ENCODE measurements at places on chromosomes 5 and 9. TPM values are rescaled to one million over a fixed set of nuclear protein-coding genes. Genes with fewer than 3 reads are reported as not detected.
A peak's percentile ranks its signal among the peaks of the same experiment; 100 is the strongest.

GRCh38 chr5:3142261-3143027 lies 391.0 kb upstream of the IRX2 start:
- no peak for DNase-seq

- no peak for DNase-seq
Observed at GRCh38 chr5:154087260-154087659, 48.5 kb downstream of the MFAP3 start.

The CYLC2 gene
- polyA plus RNA-seq: not detected

- DNase-seq: no peak
Observed at GRCh38 chr9:81824802-81825730, 103.2 kb upstream of the SPATA31D4 start.

The FBP2 gene
- polyA plus RNA-seq: 0.25 TPM

DNA sequence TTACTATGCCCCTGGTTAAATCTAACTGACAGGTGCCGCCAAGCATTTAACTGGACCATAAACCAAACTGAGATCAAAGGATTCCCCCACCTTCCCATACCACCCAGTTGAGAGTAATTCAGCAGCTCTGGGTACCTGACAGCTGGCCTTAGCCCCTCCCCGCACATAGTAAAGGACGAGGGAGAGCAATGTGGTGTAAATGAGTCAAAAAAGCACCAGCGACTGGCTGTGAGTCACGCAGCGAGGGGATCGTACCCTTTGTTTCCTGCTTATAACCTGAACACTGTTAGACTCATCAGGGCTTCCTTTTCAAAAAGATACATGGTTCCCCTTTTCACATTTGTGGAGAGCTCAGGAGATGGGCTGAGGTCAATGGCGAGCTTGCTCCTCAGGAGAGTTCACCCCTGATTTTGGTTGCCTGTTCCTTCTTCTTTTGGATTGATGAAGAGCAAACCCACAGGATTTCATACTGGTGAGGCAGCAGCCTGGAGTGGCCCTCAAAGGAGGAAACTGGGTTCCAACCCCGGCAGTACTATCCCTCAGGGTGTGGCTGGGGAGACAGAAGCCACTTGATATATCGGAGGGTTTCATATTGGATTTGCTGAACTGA lies 71.5 kb downstream of the ANKRD33B start:
- DNase-seq: no peak

The FCN1 gene
- 0.55 TPM for polyA plus RNA-seq

DNA sequence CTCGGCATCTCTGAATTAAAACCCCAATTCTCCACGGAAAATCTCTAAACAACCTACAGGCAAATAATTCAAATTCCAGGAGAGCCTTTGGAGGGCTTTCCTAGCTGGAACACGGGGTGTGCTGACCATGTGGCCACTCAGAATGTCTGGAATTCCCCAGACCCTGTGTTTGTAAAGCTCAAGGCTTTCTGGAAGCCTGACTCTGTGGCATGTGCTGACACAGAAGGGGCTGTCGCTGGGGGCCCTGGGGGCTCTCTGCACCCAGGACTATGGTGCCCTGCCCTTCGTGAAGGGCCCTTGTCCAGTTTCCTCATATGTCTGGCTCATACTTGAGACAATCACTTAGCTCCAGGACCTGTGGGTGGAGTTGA lies 29.0 kb upstream of the BOD1 start:
- DNase-seq: no peak

The PCDHGA7 gene
- polyA plus RNA-seq: 0.69 TPM

- no peak for DNase-seq
Observed at GRCh38 chr5:142495531-142495930, 170.7 kb upstream of the SPRY4 start.

DNA sequence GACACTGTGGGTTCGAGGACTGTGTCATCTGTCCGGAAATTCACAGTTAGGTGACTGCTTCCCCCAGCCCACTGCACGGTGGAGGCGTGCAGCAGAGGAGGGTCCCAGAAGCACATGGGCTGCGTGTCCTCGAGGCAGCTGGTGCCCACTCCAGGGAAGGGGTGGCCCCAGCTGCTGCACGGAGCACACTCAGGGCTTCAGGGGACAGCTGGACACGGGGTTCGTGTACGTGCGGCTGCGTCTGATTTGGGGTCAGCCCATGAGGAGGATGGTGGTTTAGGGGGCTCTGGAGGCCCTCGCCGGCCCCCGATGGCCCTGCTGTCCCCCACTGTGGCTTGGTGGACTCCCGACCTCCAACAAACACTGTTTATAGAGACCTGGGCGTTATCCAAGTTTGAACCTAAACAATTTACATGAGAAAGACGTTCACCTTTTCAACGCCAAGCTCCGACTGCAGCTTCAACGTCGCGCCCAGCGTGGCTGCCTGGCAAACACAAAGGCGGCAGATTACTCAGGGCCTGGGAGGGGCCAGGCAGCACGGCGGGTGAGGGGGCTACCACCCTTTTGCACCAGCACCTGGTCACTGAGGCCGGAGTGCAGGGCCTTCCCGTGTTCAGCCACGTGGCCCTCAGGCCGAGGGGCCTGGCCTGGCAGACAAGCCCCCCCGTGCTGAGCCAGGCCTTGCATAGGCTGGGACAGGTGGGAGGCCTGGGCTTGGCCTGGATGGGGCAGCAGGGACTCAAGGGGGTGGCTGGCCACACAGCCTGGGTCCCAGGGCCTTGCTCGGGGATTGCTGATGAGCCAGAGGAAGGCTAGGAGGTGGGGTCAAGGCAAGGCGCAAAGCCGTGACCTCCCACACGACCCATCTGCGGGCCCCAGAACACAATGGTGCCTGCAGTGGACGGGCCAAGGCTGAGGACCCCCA lies 55.2 kb downstream of the EXD3 start:
- DNase-seq: no peak

GRCh38 chr5:3509290-3509689 lies 86.3 kb upstream of the IRX1 start:
- DNase-seq: no peak

GRCh38 chr9:129013674-129014073 lies 14.5 kb downstream of the SH3GLB2 start:
- no peak for DNase-seq

DNA sequence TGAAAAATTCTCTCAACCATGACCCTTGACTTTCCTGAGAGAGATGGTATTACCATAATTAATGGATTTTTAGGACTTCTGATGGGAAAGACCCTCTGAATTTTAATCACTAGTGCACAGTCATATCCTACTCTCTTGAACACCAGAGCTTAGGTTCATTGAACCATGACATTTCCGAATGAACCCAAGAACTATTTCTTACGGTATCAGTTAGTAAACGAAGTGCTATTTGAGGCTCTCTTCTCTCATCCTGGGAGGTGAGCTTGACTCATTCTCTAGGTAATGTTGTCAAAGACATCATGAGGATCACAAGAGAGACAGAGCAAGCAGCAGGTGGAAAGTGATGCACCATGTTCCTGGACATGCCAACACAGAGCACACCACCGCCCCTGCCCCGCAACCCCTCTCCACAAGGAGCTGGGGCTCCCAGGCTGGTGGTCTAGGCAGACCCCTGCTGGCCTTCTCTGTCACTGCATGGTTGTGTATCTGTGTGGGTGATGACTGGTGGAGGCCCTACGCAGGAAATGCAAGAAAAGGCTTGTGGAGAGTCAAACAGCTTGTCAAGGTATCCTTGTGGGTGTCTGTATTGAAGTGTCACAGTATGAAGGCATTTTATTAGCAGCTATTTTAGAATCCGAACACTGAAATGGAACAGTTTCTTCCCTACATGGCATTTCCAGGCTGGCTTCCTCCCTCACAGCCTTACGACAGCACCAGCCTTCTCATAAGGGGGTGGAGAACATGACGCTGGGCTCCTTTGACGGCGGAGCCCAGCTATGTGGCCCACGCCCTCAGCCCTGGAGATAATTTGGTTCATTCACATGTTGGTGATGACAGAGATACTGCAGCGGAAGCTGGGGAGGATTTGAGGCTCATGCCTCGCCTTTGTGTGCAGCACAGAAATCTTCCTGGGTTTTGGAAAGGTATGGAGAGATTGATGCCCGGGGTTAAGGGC lies 297.6 kb downstream of the NTRK2 start:
- DNase-seq: no peak

- no peak for DNase-seq
Observed at GRCh38 chr9:89496645-89497256, 1.2 kb downstream of the SEMA4D start.

- DNase-seq: peak; percentile 75
Observed at GRCh38 chr5:181188700-181189362, 16.2 kb downstream of the TRIM7 start.

- no peak for DNase-seq
Observed at GRCh38 chr5:130050585-130050984, 146.3 kb downstream of the CHSY3 start.

The OSMR gene
- 5.9 TPM for polyA plus RNA-seq

GRCh38 chr5:155938051-155938450 lies 388.9 kb upstream of the SGCD start:
- DNase-seq: no peak

- peak; percentile 68 for DNase-seq
Observed at GRCh38 chr9:105157171-105157583, 87.3 kb upstream of the SLC44A1 start.

- peak; percentile 73 for DNase-seq
Observed at GRCh38 chr9:130444565-130445221, at the start of gene ASS1. Gene ASS1, plus strand, starts transcription at chr9:130444961. Its CDS starts 7,268 bp downstream, at chr9:130452229.

GRCh38 chr5:74363603-74364205 lies 276.8 kb downstream of the ENC1 start:
- no peak for DNase-seq

DNA sequence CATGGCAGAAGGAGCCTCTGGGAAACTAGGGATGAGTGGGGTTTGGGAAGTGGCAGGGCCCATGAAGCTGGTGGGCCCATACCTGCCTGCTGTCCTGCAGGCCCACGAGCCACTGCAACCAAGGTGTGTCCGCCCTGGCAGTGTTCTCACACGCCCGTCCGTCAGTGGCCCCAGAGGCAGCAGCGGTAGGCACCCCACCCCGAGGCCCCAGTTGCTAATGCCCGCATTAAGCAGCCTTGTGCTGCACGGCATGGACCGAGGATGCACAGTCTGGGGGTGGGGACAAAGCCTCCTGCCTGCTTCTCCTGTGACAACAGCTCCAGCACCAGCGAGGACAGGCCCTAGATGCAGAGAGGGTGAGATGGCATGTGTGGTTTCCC lies 41.3 kb downstream of the HK3 start:
- DNase-seq: no peak

- peak; percentile 68 for DNase-seq
Observed at GRCh38 chr9:75921391-75922127, 31.1 kb downstream of the PCSK5 start.

The UBE2QL1 gene
- 0.81 TPM for polyA plus RNA-seq

The RNF20 gene
- polyA plus RNA-seq: 38.3 TPM

The SH3RF2 gene
- 31.9 TPM for polyA plus RNA-seq

- DNase-seq: no peak
Observed at GRCh38 chr9:79257228-79257781, 314.5 kb upstream of the TLE4 start.

The RETREG1 gene
- polyA plus RNA-seq: 27.0 TPM

The BAAT gene
- polyA plus RNA-seq: 0.60 TPM

GRCh38 chr5:100595152-100595811 lies 60.1 kb downstream of the FAM174A start:
- peak; percentile 37 for DNase-seq

The LECT2 gene
- not detected for polyA plus RNA-seq

- DNase-seq: no peak
Observed at GRCh38 chr5:2369178-2369577, 382.3 kb downstream of the IRX2 start.

GRCh38 chr5:57219386-57219785 lies 45.5 kb downstream of the GPBP1 start:
- no peak for DNase-seq

The SHISAL2B gene
- 0.06 TPM for polyA plus RNA-seq

The AGTPBP1 gene
- polyA plus RNA-seq: 12.9 TPM

The PCDHGA12 gene
- polyA plus RNA-seq: 0.81 TPM

The ENHO gene
- 10.6 TPM for polyA plus RNA-seq

The FREM1 gene
- 10.0 TPM for polyA plus RNA-seq

DNA sequence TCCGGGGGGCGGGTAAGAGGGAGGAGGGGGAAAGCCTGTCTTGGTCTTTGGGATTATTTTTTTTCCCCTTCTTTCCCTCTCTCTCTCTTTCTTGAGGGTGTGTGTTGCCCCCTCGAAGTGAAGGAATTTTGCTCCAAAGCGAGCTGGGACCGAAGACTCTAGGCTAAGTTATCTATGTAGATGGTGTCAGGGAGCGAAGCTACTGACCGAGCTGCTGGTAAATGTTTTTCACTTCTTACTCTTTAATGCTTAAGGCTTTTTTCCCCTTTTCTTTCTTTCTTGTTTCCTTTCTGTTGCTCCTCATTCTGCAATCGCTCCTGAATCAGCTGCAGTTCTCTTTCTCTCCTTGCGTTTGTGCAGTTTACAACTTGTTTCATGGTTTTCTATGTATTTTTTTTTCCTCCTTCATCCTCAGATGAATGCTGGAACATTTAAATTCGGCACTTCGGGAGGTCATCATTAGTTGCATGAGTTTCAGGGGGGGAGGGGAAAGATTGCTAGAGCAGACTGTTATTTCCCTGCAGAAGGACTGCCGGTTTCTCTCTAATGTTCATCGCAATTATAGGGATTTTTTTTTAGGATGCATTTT lies 1312.0 kb upstream of the WWC1 start:
- no peak for DNase-seq

DNA sequence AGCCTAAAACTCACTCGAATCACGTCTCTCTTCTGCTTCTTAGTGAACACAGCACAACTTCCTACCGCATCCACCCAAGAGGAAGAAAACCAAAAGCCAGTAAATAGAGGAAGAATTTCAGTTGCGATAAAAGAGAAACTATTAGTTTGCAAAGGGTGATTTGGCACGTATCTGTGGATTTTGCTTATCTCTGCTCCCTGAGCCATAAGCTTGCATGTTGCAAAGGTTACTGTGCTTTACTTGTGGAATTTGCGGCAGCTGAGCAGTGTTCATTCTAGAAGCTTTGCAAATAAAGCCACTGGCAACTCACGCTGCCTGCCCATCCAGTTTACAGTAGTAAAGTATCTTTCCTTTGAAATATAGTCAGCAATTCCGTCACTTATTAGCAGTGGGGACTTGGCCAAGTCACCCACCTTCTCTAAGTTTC lies 149.0 kb upstream of the PCA3 start:
- peak; percentile 91 for DNase-seq

- DNase-seq: no peak
Observed at GRCh38 chr9:101840694-101841188, 102.3 kb upstream of the GRIN3A start.

- peak; percentile 71 for DNase-seq
Observed at GRCh38 chr9:127634021-127634420, 21.9 kb downstream of the STXBP1 start.

The TLX3 gene
- not detected for polyA plus RNA-seq

DNA sequence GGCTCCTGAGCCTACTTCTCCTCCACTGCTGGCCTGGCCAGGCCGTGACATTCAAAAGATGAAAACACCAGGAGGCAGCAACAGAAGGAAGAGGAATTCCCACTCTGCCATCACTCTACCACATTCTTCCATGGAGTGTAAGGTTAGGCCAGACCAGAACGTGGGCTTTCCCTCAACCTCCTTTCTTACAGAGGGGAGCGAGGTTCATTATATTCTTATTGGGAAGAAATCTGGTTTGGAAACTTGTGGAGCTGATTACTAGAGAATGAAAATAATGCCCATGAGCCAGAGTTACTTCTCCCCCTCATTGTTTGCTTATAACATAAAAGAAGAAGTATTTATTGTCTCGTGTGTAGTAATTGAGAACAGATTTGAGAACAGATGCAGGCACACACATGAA lies 136.3 kb upstream of the BASP1 start:
- no peak for DNase-seq
